ENCODE measurements at places on chromosomes 1 and 21.

DNA sequence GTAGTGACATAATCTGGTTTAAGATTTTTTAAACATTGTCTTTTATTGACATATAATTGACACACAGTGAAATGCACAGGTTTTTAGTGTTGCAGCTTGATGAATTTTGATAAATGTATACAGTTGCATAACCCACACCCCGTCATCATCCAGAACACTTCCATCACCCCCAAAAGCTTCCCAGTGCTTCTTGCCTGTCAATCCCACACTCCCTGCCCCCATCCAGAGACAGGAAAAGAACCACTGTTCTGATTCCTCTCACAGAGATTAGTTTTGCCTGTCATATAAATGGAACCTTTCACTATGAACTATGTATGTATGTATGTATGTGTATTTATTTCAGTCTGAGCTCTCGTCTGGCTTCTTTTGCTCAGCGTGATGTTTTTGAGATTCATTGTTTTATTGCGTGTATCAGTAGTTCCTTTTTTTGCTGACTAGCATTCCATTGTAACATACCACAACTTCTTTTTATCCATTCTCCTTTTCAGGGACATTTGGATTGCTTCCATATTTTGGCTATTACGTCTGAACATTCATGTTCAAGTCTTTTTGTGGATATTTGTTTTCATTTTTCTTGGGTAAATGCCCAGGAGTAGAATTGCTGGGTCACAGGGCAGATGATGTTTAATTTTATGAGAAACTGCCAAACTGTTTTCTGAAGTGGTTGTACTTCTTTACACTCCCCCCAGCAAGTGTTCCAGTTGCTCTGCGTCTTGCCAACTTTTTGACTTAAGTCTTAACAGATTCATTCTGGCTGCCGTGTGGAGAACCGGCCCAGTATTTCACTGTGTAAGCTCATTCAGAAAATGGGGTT lies 8.7 kb downstream of the UBIAD1 start:
- DNase-seq, result no peak

DNA sequence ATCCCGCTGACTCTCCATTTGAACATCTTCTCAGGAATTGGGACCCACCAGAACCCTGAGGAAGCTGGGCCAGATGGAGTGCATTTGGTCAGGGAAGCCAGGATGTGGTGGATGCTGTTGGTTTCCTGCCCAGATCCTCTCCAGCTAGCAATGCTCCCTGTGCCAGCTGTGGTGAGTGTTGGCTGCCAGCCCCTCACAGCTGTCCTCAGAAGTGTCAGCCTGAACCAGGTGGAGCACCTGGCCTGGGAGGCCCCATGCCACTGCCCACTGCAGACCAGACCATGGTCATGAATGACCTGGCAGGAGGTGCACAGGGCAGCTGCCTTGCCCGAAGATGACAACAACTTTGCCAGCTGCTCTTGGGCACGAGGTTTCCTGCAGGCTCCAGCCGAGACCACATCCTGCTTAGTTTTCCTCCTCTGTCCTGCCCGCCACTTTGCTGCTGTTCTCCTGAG lies 54.4 kb downstream of the PRSS38 start:
- no peak for DNase-seq

DNA sequence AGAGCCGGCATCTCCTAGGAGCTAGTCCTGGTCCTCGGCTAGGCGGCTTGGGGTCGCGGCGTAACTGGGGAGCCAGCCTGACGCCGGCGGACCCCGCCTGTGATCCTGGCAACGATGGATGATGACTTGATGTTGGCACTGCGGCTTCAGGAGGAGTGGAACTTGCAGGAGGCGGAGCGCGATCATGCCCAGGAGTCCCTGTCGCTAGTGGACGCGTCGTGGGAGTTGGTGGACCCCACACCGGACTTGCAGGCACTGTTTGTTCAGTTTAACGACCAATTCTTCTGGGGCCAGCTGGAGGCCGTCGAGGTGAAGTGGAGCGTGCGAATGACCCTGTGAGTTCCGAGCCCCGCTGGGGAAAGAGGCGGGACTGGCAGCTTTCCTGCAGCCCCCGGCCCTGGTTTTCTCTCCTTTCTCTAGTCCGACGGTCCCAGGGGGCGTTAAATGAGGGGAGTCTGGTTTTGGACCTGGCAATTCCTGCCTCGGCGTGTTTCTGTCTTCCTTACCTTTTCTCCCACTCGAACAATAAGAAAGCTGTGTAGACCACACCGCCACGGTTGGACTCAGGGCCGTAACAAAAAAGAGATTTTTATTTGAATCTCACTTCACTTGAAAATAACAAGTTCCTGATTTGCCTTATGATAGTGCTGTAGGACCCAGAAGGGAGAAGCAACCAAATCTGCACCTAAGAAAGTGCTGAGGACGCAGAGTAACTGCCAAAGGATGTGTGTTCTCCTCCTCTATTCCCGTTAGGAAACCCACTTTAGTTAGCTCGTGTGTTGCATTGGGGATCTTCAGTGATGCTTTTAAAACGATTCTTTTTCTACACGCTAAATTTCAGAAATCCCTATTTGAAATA lies at the start of gene SPRTN:
SPRTN (plus strand) TSS at position 24 of the 859 bp plus-strand sequence; CDS start at position 115, 91 bp downstream.
- no peak for DNase-seq

DNA sequence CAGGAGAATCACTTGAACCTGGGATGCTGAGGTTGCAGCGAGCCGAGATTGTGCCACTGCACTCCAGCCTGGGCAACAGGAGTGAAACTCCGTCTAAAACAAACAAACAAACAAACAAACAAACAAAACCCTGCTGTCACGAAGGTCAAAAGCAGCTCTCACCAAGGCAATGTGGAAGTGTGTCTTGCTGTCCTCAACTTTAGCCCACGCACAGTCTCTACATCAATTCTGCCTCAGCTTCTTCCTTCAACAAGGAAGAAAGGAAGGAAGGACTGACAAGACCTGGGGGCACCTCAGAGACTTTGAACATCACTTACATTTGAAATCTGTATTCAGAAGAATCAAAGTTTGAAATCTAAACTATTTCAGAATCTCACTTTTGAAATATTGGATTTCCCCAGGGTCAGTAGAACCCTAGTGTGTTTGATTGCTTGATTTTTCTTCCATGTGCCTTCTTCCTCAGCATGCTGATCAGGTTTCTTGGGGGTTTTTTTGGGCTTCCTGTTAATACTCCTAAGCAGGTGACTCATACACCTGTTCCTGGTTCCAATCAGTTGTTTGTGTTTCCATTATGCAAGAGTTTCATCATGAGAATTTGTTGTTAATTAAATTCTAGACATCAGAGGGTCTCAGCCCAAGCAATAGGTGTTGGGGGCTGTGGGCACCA lies 6.5 kb upstream of the CSTB start:
- no peak for DNase-seq

DNA sequence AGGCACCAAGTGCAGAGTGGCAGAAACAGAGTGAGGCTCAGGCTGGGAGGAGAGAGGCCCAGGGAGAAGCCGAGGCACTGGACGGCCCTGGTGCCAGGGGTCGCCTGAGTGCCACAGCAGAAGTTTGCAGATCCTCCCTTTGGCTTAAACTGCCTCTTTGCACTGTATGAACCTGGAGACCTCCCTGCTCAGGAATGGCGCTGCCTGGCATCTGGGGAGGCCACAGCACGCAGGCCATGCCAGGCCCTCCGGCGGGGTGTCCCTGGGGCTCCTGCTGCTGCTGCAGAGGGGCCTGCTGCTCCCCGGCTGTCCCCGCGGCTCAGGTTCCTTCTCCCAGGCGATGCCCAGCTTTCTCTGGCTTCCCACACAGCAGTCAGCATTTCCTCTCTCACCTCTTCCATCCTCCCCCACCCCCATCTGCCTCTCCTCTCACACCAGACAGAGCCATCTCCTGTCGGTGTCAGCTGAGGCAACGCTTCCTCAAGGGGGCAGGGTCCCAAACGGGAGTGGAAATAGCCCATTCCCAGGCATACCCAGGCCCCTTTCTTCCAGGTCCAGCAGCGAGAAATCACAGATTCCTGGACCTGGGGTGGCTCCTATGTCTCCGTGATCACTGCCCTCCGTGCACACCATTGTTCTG lies 35.2 kb downstream of the SYT6 start:
- DNase-seq, result no peak

DNA sequence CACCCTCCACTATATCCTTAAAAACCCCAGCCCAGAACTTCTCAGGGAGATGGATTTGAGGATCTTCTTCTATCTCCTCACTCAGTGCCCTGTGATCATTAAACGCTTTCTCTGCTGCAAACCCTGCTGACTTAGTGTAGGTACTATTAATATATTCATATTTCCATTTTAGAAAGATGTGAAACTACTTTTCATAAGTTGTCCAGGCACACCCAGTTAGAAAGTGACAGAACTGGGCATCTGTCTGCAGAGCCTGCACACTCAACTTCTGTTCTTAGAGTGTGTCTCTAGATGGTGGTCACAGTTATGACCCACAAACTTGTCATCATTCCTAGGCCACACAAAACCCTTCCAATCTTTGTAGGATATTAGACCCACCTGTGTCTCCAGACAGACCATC lies 55.0 kb downstream of the FCRL5 start:
- DNase-seq, result no peak

DNA sequence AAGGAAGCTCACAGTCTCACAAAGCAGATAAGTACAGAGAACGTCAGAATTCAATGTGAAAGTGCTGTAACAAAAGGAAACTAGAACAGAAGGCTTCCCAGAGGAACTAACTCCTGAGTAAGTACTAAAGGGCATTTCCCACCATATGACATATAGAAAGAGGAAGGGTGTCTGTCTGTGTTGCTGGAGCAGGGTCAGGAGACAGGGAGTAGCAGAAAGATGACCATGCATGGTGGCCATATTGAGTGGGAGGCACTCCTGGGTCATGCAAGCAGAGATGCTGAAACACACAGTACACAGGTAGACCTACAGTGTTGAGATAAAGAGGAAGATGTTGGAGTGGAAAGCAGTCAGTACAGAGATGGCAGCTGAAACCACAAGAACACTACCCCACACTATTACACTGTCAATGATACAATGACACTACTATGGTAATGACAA lies 47.3 kb downstream of the SLC25A24 start:
- no peak for DNase-seq

DNA sequence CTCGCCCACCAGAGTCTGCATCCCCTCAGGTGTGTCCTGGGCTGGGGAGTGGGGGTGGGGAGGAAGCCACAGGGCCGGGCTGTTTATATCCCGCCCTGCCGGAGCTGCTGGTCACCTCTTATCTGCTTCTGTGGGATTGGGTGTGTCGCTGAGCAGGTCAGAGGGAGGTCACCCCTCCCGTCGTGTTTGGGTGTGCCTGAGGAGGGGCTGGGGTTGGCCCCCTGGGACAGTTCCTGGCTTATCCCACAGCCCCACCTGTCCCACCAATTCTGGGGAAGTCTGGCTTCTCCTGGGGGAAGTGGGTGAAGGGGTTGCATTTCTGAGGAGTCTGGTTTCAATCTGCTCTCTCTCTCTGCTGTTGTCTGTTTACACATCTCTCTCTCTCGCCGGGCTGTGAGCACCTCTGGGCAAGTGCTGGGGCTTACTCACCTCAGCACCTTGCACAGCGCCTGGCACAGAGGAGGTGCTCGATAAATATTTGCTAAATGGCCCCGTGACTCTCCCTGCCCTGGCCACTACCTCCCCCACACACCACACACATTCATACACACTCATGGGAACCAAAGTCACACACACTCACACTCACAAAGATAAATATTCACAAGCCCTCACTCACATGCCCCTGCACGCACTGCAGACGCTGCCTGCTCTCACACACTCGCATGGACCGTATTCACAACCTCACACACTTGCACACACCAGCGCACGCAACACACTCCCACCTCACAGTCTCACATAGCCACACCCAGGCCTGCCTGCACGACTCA lies 8.3 kb downstream of the ELF3 start:
- no peak for DNase-seq

GRCh38 chr1:201714542-201715329 lies 114.2 kb upstream of the IPO9 start:
- no peak for DNase-seq

DNA sequence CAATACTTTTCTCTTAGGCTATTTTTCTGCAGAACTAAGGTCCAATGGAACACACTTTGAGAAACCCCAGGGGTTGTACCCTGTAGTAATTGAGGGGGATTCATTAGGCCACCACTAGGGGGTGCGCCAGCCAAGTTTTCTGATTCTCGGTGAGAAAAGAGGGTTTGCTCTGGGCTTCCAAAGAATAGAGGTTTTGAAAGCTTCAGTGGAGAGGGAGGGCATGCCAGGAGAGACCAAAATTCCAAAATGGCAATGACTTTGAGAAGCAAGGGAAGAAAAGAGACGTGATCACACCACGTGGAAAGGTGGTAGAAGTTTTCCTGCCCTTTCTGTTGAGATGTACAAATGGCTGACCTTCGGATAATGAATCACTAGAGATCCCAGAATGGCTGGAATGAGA lies 323.3 kb downstream of the RPS6KC1 start:
- DNase-seq, result peak; percentile 5

GRCh38 chr1:118214866-118215265 lies 29.8 kb upstream of the SPAG17 start:
- DNase-seq, result no peak

DNA sequence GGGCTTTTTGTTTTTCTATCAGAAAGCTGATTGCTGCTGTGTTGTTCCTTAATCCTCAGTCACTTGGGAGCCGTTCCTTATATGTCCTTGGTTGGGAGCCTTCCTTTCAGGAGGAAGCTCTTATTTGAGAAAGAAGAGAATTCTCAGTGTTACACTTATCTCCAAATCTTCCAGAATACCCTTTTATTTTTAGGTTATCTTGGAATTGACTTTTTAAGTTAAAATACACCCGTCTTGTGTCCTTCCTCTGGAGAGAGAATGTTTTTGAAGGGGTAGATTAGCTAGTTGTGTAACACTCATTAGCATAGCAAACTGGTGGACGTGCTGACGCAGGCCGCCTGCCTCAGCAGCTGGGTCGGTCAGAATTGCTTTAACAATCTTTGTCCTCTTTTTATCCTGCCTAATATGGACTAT lies 42.1 kb downstream of the LRRC8B start:
- DNase-seq, result no peak

DNA sequence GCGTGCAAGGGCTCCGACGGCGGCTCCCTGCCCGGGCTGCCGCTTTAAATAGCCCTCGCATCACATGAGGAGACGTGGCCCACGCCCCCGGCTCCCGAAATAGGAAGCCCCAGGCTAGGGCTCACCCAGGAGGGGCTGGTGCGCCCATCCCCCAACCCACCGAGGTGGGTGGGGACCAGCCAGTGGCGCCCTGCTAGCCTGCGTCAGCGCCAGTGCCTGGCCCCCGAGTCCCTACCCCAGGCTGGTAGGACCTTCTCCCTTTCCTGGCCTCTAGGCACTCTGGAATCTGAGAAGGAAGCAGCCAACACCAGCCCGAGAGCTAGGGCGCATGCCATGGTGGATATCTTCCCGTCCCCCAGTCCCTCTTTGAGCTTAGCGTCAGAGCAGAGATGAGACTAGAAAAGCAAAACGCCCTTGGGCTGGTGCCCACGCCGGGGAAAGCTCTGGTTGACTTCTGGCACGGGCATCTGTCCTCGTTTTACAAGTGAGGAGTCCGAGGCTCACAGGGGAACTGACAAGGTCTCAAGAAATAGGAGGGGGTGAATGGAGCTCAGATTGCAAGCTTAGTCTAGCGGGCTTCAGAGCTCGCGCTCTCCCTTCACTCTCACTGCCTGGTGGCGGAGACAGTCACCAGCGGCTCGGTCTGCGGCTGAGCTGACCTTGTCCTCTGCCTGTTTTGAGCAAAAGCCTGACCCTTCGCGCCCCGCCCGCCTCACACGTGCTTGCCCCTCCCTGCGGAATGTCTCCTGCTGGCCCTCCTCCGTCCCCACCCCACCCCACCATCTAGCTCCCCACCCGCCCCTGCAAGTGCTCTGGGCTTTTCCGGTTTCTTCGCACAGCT lies at the start of gene FABP3:
FABP3 (minus strand) TSS at position 21 of the 841 bp plus-strand sequence. CDS start 62 bp downstream, outside the sequence.
- no peak for DNase-seq

- no peak for DNase-seq
Measured at GRCh38 chr1:45353685-45354084, 13.4 kb upstream of the MUTYH start.

- no peak for DNase-seq
Measured at GRCh38 chr1:64539289-64539688, 69.4 kb downstream of the CACHD1 start.

- DNase-seq, result no peak
Measured at GRCh38 chr1:7257225-7257624, 472.0 kb downstream of the CAMTA1 start.
